ENCODE measurements at places on chromosomes 6 and 20.

- no peak overlapping the region for H3K4me3 ChIP-seq
- no peak overlapping the region for H3K27ac ChIP-seq
- peaks cover 27% of the 10 kb centered on the region for H3K27me3 ChIP-seq
These were observed 97.3 kb upstream of the ZNFX1 start for GRCh38 chr20:49375170-49375569.

DNA sequence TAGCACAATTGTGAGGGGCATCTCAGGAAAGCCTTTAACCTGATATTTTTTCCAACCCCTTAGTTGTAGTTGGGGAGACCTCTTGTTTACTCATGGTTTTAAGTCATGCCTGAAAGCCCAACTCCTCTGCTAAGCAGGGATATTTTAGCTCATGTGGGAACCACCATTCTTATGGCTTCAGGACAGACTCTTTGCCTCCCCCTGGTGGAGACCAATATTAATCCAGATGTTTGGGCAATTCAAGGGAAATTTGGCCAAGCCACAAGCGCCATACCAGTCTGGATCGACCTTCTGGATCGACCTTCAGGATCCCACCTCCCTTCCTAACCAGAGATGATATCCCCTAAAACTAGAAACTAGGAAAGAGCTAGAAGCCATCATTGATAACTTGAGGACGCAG lies 211.2 kb downstream of the C6orf118 start:
- H3K4me1 ChIP-seq: no peaks in the 10 kb centered on the region
- H3K27ac ChIP-seq: no peak overlapping the region
- H3K36me3 ChIP-seq: no peaks in the 10 kb centered on the region
- DNase-seq: no peak

- peak overlapping the region; percentile 67 for H3K27ac ChIP-seq
- H3K36me3 ChIP-seq: no peaks in the 10 kb centered on the region
- H3K27me3 ChIP-seq: no peaks in the 10 kb centered on the region
- peaks cover 46% of the 10 kb centered on the region for H3K4me1 ChIP-seq
- no peak overlapping the region for H3K4me3 ChIP-seq
These were observed 35.3 kb downstream of the FOXP4 start for GRCh38 chr6:41581381-41581991.

GRCh38 chr6:170074907-170075306 lies 216.0 kb downstream of the DLL1 start:
- no peak overlapping the region for H3K27ac ChIP-seq
- no peaks in the 10 kb centered on the region for H3K27me3 ChIP-seq
- DNase-seq: no peak
- no peaks in the 10 kb centered on the region for H3K4me1 ChIP-seq

DNA sequence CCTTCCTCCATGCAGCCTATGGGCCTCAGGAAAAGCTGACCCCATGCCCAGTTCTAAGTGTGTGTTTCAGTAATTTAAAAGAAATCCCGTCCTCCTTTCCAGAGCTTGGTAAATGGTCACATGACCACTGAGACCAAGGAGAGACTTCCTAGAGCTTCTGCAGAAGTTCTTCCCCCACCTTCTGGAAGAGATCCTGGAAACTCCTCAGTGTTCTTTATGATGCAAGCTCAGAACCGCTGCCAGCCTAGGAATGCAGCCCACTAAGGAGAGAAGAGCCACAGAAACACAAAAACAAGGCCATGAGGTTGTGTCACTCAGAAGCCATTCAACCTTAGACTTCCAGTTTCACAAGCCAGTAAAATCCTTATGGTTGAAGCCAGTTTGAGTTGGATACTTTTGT lies 348.4 kb downstream of the TPBG start:
- DNase-seq: no peak
- H3K4me3 ChIP-seq: no peak overlapping the region
- no peak overlapping the region for H3K27ac ChIP-seq

GRCh38 chr6:170404036-170404435 lies 97.5 kb downstream of the FAM120B start:
- no peaks in the 10 kb centered on the region for H3K4me1 ChIP-seq
- no peak for DNase-seq
- peaks cover 3% of the 10 kb centered on the region for H3K36me3 ChIP-seq
- H3K27me3 ChIP-seq: no peaks in the 10 kb centered on the region

DNA sequence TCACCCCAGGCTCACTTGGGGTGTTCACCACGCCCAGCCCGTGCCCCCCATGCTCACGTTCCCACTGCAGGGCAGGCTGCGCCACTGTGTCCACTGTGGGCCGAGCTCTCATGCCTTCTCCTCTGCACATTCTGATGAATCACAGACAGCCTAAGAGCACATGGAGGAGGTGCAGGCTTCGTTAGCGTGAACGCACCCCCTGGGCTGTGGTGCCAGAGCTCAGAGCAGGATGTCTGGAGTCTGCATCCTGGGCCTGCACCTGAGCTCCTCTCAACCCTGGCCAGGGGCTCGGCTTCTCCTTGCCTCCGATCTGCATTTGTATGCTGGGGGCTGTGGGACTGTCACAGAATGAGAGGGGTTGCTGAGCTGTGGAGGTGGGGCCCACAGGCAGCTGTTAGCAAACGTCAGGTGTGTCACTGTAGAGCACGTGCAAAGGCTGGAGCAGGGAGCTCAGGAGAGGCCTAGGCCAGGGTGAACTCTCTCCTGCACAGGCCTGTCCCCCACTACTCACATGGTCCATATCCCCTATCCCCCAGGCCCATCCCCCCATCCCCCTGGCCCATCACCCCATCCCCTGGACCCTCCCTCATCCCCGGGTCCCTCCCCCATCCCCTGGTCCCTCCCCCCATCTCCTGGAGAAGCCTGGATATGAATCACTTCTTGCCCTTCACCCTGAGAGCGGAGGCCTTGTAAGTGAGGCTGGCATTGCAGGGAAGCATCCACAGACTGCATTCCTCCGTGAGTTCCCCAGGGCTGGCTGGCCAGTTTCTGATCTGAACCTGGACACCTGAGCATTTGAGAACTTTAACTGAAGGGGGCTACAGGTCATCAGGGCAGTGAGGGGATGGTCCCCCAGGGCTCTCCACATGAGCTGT lies 309.5 kb downstream of the TAF4 start:
- no peak for DNase-seq
- no peaks in the 10 kb centered on the region for H3K36me3 ChIP-seq
- H3K27ac ChIP-seq: no peak overlapping the region
- peaks cover 25% of the 10 kb centered on the region for H3K27me3 ChIP-seq

DNA sequence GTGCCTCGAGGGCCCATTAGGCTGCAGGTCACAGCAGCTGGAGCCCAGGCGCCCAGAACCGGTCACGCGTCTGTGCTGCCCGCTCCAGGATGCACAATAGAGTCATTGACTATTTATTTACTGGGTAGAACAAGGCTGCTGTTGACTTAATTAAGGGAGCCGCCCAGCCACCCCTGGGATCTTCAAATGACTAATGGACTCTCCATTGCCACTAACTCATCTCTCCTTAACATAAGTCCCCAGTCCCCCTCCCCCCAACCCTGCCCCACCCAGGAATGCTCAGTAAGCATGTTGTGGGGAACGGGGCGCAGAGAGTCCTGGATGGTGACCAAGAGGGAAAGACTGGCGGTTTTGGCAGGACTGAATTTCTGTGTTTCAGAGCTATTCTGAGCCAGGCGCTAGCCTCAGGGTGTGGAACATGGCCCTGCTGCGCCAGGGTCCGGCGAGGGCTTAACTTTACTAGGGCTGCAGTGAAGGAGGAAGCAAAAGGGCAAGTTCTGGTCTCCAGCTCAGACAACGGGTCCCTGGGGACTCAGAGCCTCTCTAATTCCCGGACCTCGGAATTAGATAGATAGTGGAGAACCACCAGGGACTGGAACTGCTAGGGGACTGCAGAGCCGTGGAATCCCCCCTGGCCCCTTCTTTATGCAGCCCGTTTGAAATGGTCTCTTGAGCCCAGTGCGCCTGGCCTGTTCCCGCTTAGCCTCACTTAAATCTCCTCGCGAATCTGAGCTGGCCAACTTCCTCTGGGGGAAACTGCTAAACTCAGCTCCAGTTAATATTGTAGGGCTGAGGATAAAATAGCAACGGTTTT lies 1.5 kb upstream of the GRIK2 start:
- no peak for DNase-seq
- no peak overlapping the region for H3K4me3 ChIP-seq
- H3K27me3 ChIP-seq: 0 out of 2 replicates have a peak, but pooled peaks cover 6% of the 10 kb centered on the region
- H3K27ac ChIP-seq: no peak overlapping the region
- no peaks in the 10 kb centered on the region for H3K36me3 ChIP-seq

- H3K4me1 ChIP-seq: peaks cover 8% of the 10 kb centered on the region
- H3K36me3 ChIP-seq: peaks cover 23% of the 10 kb centered on the region
- peak; percentile 22 for DNase-seq
- H3K27ac ChIP-seq: peak overlapping the region; percentile 82
- peak overlapping the region; percentile 84 for H3K4me3 ChIP-seq
These were observed 545 bp downstream of the ACTR5 start for GRCh38 chr20:38748861-38749149.

DNA sequence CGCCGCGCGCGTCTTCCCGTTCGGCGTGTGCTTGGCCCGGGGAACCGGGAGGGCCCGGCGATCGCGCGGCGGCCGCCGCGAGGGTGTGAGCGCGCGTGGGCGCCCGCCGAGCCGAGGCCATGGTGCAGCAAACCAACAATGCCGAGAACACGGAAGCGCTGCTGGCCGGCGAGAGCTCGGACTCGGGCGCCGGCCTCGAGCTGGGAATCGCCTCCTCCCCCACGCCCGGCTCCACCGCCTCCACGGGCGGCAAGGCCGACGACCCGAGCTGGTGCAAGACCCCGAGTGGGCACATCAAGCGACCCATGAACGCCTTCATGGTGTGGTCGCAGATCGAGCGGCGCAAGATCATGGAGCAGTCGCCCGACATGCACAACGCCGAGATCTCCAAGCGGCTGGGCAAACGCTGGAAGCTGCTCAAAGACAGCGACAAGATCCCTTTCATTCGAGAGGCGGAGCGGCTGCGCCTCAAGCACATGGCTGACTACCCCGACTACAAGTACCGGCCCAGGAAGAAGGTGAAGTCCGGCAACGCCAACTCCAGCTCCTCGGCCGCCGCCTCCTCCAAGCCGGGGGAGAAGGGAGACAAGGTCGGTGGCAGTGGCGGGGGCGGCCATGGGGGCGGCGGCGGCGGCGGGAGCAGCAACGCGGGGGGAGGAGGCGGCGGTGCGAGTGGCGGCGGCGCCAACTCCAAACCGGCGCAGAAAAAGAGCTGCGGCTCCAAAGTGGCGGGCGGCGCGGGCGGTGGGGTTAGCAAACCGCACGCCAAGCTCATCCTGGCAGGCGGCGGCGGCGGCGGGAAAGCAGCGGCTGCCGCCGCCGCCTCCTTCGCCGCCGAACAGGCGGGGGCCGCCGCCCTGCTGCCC lies 1.1 kb downstream of the SOX4 start:
- no peak for DNase-seq
- H3K4me3 ChIP-seq: peak overlapping the region; percentile 69
- H3K4me1 ChIP-seq: peaks cover 7% of the 10 kb centered on the region
- H3K27me3 ChIP-seq: no peaks in the 10 kb centered on the region
- H3K27ac ChIP-seq: peak overlapping the region; percentile 87
- peaks cover 9% of the 10 kb centered on the region for H3K36me3 ChIP-seq

GRCh38 chr6:22545051-22545450 lies 24.3 kb upstream of the HDGFL1 start:
- no peak for DNase-seq
- no peak overlapping the region for H3K27ac ChIP-seq
- no peaks in the 10 kb centered on the region for H3K36me3 ChIP-seq
- no peak overlapping the region for H3K4me3 ChIP-seq
- H3K4me1 ChIP-seq: no peaks in the 10 kb centered on the region

GRCh38 chr6:11113038-11113437 lies 1.5 kb upstream of the ERVFRD-1 start:
- peaks cover 18% of the 10 kb centered on the region for H3K4me1 ChIP-seq
- H3K4me3 ChIP-seq: no peak overlapping the region

GRCh38 chr20:42790111-42790510 lies 399.6 kb downstream of the PTPRT start:
- no peaks in the 10 kb centered on the region for H3K4me1 ChIP-seq
- no peak overlapping the region for H3K4me3 ChIP-seq

- no peak for DNase-seq
- H3K4me1 ChIP-seq: no peaks in the 10 kb centered on the region
- no peak overlapping the region for H3K27ac ChIP-seq
- H3K27me3 ChIP-seq: 0 out of 2 replicates have a peak, but pooled peaks cover 4% of the 10 kb centered on the region
- H3K4me3 ChIP-seq: no peak overlapping the region
These were observed 154.2 kb upstream of the MLN start for GRCh38 chr6:33957892-33958525.

GRCh38 chr20:49597825-49598395 lies 30.0 kb upstream of the PTGIS start:
- H3K4me1 ChIP-seq: peaks cover 36% of the 10 kb centered on the region
- no peak overlapping the region for H3K4me3 ChIP-seq
- no peaks in the 10 kb centered on the region for H3K36me3 ChIP-seq
- H3K27ac ChIP-seq: no peak overlapping the region
- DNase-seq: no peak

GRCh38 chr6:33324125-33324524 lies 6.6 kb upstream of the ZBTB22 start:
- H3K27me3 ChIP-seq: no peaks in the 10 kb centered on the region
- H3K27ac ChIP-seq: no peak overlapping the region
- H3K4me3 ChIP-seq: peak overlapping the region; percentile 86
- no peak for DNase-seq

GRCh38 chr6:33418690-33419291 lies 884 bp upstream of the CUTA start:
- H3K27me3 ChIP-seq: no peaks in the 10 kb centered on the region
- no peak for DNase-seq
- peaks cover 13% of the 10 kb centered on the region for H3K4me1 ChIP-seq
- H3K36me3 ChIP-seq: peaks cover 5% of the 10 kb centered on the region

DNA sequence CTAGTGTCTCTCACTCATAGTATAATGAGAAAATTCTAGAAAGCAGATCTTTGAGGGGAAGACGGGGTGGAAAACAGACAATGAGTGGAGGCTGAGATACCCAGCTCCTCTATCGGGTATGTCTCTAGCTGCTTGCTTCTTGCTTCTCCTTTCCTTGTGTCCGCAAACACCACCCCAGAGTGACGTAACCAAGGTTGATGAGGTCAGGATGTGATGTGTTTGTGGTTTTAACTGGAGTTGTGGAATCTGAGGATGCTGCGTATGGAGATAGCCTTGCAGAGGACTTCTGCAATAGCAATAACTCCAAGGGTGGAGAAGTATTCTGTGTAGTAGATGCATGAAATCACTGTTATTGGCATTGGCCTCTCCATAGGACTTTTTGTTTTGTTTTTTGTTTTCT lies 132.7 kb upstream of the IFNGR1 start:
- H3K27ac ChIP-seq: no peak overlapping the region
- H3K36me3 ChIP-seq: no peaks in the 10 kb centered on the region
- no peaks in the 10 kb centered on the region for H3K27me3 ChIP-seq
- H3K4me1 ChIP-seq: no peaks in the 10 kb centered on the region
- no peak for DNase-seq

DNA sequence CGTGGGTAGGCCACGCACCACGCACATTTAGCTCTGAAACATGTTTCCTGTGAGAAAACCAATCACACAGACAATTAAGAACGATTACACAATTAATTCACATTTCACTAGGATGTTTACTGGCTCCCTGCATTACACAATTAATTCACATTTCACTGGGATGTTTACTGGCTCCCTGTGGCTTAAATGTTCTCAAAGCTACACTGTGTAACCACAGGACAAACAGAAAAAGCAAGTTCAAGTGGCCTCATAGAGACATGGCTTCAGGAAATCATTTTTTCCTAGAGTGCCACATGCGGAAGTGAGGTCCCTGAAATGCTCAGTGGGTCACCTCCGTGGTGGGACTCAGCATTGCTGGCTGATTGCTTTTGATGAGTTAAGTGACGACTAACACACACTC lies 61.7 kb upstream of the XRN2 start:
- no peaks in the 10 kb centered on the region for H3K4me1 ChIP-seq
- H3K27ac ChIP-seq: no peak overlapping the region
- no peak for DNase-seq
- no peaks in the 10 kb centered on the region for H3K27me3 ChIP-seq

GRCh38 chr6:44788387-44788981 lies 401.0 kb downstream of the CDC5L start:
- no peaks in the 10 kb centered on the region for H3K27me3 ChIP-seq
- no peaks in the 10 kb centered on the region for H3K36me3 ChIP-seq
- no peak for DNase-seq
- no peak overlapping the region for H3K4me3 ChIP-seq
- H3K27ac ChIP-seq: no peak overlapping the region
